ENCODE measurements at places on chromosomes 5 and 9. TPM values are rescaled to one million over a fixed set of nuclear protein-coding genes. Genes with fewer than 3 reads are reported as not detected.
A peak's percentile ranks its signal among the peaks of the same experiment; 100 is the strongest.

- no peak overlapping the region for H3K4me3 ChIP-seq
- no peaks in the 10 kb centered on the region for H3K4me1 ChIP-seq
- H3K36me3 ChIP-seq, result no peaks in the 10 kb centered on the region
- DNase-seq, result no peak
- no peaks in the 10 kb centered on the region for H3K27me3 ChIP-seq
Observed at GRCh38 chr5:111902436-111902835, 145.4 kb upstream of the NREP start.

GDF9 gene
- total RNA-seq, result not detected

DNA sequence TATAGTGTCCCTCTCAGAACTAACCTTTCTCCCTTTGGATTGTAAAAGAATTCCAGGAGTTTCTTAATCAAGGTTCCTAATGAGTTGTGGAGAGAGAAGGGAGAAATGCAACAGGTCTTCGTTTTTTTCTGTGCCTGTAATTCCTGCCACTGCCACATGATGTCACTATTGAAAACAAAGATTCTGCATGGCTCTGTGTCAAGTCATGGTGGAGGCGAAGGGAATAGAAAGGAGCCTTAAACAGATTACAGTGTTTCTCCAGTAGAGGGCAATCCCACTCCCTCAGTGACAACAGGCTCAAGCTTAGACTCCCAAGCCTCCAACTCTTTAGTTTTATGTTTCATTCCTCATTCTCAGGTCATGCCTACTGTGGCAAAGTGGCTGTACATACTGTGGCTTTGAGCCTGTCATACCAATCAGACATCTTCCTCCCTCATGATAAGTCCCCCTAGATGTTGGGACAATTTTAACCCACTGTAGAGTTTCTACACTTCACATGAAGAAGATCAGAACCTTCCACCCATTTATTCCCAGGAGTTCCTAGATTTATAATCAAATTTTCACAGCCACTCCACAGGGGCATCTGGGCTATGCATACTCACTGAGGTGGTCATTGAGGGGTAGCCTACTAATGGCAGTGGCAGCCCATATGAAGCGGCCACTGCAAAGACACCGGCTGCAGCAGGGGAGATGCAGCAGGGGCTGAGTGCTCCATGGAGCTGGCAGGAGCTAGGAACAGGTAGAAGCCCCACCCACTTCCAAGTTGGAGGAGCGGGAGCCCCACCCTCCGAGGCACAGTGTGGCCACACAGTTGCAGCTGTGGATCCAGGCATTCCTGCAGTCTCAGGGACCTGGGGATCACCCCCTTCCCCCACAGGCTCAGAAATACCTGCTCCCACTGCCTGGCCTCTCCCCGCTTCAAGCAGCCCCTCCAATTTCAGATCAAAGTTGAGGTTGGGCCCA, 97.4 kb upstream of the TRIM32 start:
- no peak for DNase-seq
- no peaks in the 10 kb centered on the region for H3K36me3 ChIP-seq
- H3K4me3 ChIP-seq, result no peak overlapping the region
- no peaks in the 10 kb centered on the region for H3K27me3 ChIP-seq
- no peak overlapping the region for H3K27ac ChIP-seq
- no peaks in the 10 kb centered on the region for H3K4me1 ChIP-seq

C9orf50 gene
- not detected for total RNA-seq

DNA sequence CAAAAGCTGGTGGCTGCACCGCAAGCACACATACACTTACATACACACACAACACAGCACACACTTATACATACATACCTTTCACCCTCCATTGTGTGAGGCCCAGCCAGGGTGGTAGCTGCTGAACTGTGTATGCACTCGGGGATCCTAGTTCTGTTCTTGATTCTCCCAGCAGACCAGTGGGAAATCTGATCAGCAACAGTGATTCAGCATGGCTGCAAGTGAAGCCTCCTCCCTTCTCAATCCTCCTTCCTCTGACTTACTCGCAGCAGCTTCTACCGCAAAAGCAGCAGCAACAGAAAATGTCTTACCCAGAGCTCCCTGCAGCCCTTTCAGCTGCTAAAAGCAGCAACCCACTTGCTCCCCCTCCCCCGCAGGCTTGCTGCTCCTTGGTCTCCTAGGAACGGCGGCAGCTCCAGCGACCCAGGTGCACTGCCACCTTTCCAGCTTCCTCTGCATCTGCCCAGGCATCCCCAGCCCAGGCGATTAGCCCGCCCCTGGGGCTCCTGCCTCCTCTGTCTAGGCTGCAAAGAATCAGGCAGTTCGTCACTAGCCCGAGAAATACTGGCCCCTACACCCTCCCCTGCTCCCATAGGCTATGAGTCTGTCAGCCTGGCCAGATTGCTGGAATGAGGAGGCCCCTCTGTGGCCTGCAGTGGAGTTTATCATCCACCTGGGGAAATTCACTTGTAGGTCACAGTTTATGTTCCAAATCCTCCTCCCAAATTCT, at the start of gene KLHL3:
KLHL3 (minus strand) TSS at position 535 of the 730 bp plus-strand sequence; CDS start at position 92, 443 bp downstream.
- H3K27ac ChIP-seq, result peak within 1 kb of the TSS; percentile 70
- H3K4me3 ChIP-seq, result peak within 1 kb of the TSS; percentile 34
- no peak for DNase-seq
- no peaks in the 10 kb centered on the region for H3K27me3 ChIP-seq

CFAP77 gene
- 16.7 TPM for total RNA-seq

OR1Q1 gene
- not detected for total RNA-seq

- no peaks in the 10 kb centered on the region for H3K4me1 ChIP-seq
- no peak overlapping the region for H3K4me3 ChIP-seq
- no peak overlapping the region for H3K27ac ChIP-seq
- DNase-seq, result no peak
Observed at GRCh38 chr5:173557123-173557903, 59.1 kb downstream of the BOD1 start.

- no peak overlapping the region for H3K27ac ChIP-seq
- H3K27me3 ChIP-seq, result no peaks in the 10 kb centered on the region
- peaks cover 25% of the 10 kb centered on the region for H3K4me1 ChIP-seq
- H3K36me3 ChIP-seq, result no peaks in the 10 kb centered on the region
- no peak overlapping the region for H3K4me3 ChIP-seq
Observed at GRCh38 chr5:151238303-151238741, 14.4 kb upstream of the CCDC69 start.

DNA sequence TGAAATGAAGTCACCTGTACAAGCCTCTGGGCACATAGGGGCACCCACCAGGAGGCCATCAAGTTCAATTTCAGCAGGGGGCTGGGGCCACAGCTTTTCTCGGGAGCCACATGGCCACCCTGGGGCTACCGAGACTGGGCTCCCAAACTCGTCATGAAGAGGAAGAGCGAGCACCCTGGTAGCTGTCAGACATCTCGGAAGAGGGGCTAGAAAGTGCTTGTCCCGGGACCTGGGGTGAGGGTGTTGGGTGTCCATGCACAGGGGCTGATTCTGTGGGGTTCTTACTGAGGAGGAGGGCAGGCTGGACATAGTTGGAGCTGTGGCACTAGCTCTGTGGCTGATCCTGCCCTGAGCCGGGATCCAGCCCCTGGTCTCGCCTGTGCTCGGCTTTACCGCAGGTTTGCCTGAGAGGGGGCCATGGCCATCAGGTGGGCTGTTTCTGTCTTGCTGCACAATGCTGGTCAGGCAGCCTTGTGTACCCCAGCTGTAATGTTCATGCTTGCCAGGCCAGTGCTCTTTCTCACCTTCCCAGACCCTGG, 70.3 kb downstream of the PHF2 start:
- DNase-seq, result no peak
- no peaks in the 10 kb centered on the region for H3K27me3 ChIP-seq
- H3K4me1 ChIP-seq, result no peaks in the 10 kb centered on the region
- peaks cover 13% of the 10 kb centered on the region for H3K36me3 ChIP-seq
- no peak overlapping the region for H3K27ac ChIP-seq

DNA sequence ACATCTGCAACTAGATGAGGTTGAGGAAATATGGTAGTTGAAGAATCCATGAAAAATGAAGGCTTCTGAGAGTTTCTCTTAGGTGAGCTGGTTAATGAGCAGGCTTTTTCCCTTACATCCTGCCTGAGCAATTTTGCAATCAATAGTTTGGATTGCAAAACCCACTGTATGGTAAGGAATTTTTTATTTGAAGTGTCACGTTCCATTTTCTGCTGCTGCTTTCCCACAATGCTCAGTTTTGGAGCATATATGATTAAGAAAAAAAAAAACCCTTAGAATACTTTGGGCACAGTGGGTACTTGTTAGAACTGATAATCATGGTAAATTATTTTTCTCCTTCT, 144.2 kb downstream of the PCSK1 start:
- no peaks in the 10 kb centered on the region for H3K27me3 ChIP-seq
- H3K36me3 ChIP-seq, result no peaks in the 10 kb centered on the region
- no peaks in the 10 kb centered on the region for H3K4me1 ChIP-seq
- H3K27ac ChIP-seq, result no peak overlapping the region
- DNase-seq, result no peak
- no peak overlapping the region for H3K4me3 ChIP-seq

- H3K4me3 ChIP-seq, result peak overlapping the region; percentile 44
- H3K4me1 ChIP-seq, result peaks cover 17% of the 10 kb centered on the region
- H3K27ac ChIP-seq, result peak overlapping the region; percentile 92
- no peaks in the 10 kb centered on the region for H3K36me3 ChIP-seq
Observed at GRCh38 chr5:9544502-9545135, 1.3 kb downstream of the SEMA5A start.

POU5F2 gene
- total RNA-seq, result 2.6 TPM

- H3K27me3 ChIP-seq, result no peaks in the 10 kb centered on the region
- DNase-seq, result no peak
- H3K36me3 ChIP-seq, result no peaks in the 10 kb centered on the region
- H3K4me1 ChIP-seq, result no peaks in the 10 kb centered on the region
Observed at GRCh38 chr9:26706223-26706622, 186.4 kb downstream of the CAAP1 start.

DNA sequence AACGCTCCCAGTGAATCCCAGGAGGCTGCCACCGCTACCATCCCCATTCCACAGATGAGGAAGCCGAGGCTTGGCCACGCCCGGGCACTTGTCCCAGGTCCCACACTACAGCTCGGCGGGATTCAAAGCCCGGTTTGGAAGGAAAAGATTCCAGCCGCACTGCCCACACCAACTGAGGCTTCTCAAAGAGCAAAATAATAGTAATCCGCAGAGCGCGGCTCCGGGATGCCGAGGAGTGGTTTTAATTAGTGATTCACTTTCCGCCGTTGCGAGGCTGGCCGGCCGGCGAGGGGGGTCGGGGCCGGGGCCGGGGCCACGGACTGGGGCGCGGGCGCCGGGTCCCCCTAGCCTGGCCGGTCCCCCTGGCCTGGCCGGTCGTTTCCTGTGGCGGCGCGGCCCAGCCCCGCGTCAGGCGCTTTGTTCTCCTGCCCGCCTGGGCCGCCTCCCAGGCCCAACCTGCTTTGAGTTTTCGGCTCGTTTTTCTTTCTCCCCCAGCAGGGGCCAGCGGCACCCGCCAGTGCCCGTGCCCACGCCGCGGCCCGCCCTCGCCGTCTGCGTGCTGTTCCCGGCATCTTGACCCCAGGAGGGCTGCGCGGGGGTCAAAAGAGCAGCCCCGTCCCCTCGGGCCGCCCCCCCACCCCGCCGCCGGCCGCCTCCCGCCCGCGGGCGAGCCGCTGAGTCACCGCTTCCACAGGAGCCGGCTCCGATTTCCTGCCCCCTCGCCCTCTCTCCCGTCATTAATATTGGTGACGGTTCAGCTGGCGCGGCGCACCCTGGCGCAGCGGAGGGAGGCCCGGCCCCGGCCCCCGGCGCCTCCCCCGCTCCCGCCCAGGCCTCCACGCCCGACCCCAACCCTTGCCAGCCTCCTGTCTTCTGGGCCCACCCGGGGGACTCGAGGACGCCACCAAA, 31.2 kb downstream of the FGF18 start:
- DNase-seq, result peak; percentile 91
- peaks cover 4% of the 10 kb centered on the region for H3K4me1 ChIP-seq
- H3K4me3 ChIP-seq, result peak overlapping the region; percentile 38
- no peaks in the 10 kb centered on the region for H3K36me3 ChIP-seq
- H3K27me3 ChIP-seq, result no peaks in the 10 kb centered on the region

- no peak for DNase-seq
- H3K27me3 ChIP-seq, result no peaks in the 10 kb centered on the region
- no peak overlapping the region for H3K27ac ChIP-seq
Observed at GRCh38 chr9:92141144-92142129, 26.2 kb upstream of the SPTLC1 start.

GRCh38 chr5:160474084-160474483, 52.4 kb downstream of the PTTG1 start:
- no peak for DNase-seq
- no peak overlapping the region for H3K4me3 ChIP-seq
- H3K36me3 ChIP-seq, result no peaks in the 10 kb centered on the region
- H3K27ac ChIP-seq, result no peak overlapping the region
- H3K27me3 ChIP-seq, result no peaks in the 10 kb centered on the region

GRCh38 chr5:88391116-88391515, 122.5 kb upstream of the TMEM161B start:
- no peak overlapping the region for H3K4me3 ChIP-seq
- H3K36me3 ChIP-seq, result no peaks in the 10 kb centered on the region
- H3K27ac ChIP-seq, result no peak overlapping the region
- no peak for DNase-seq

Data from upper lobe of left lung (tissue), 6 donors.